Adrenal gland (tissue), 19 donors: ENCODE measurements at places on chromosomes 16 and 17.

GRCh38 chr16:84292011-84292410 lies 2.7 kb upstream of the WFDC1 start:
- DNase-seq = no peak

DNA sequence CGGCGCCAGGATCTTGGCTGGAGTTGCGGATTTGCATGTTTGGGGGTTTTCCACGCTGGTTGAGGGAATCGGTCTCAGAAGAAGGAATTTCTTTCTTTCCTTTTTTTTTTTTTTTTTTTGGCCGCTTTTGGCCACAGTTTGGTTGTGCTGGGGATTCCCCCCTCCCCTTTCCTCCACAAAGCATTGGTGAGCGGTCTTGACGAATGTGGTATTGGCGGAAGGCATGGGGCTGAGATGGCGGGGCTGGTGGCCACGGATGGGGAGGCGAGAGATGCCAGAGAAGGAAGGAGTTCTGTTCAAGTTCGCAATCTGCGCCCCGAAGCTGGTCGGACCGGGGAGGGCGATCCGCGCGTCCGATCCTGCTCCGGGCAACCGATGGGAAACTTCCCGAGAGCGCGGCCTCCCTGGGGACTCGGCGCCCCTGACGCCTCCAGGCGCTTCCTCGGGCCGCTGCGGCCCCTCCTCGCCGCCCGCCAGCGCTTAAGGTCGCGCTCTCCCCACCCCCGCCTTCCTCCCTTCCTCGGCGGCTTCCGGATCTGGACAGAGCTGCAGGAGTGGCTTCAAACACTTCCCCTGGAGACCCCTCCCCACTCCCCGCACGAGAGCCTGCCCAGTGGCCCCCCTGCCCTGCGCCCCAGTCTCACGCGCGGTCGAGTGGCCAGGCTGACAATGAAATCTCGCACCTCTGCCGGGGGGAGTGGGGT lies 43.2 kb downstream of the RAI1 start:
- peak; percentile 45 for DNase-seq

- peak; percentile 80 for DNase-seq
These were observed 13.4 kb upstream of the SLC38A8 start for GRCh38 chr16:84055801-84056634.

GRCh38 chr17:65532101-65532890 lies 29.2 kb downstream of the AXIN2 start:
- peak; percentile 74 for DNase-seq

DNA sequence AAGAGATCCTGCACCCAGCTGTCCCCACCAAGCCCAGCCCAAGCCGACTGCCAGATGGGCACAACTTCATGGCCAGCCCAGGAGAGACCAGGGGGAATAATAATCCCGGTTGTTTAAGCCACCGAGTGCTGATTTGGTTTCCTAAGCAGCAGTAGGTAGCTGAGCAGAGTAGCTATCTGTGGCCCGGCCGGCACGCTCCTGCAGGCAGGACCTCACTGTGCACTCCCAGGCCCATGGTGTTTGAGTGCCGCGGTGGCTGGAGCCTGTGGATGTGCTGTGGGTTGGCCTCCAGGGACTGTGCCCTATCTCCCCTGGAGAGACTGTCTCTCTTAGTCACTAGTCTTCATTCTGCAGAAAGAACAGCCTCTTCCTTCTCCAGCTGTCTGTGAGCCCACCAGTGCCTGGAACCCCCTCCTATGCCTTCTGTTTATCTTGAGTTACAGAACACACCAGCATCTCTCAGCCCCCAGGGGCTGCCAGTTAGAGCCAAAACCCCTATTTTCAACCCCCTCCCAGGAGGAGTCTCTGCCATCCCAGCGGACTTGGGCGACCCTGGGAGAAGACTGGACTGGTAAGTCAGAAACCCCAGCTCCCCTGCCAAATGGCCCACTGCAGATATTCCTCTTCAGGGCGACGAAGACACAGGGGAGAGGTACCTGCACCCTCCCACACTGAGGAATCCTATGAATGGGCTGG lies 152.0 kb downstream of the SDK2 start:
- DNase-seq = no peak
